Posterior vena cava (tissue), 2 donors: ENCODE measurements at places on chromosomes 1 and 21. TPM values are rescaled to one million over a fixed set of nuclear protein-coding genes. Genes with fewer than 3 reads are reported as not detected.

The FLVCR1 gene
- 6.7 TPM for total RNA-seq

The SPRR2A gene
- total RNA-seq, result not detected

The ZNF362 gene
- 25.8 TPM for total RNA-seq

The LMOD1 gene
- 297 TPM for total RNA-seq

The WNT4 gene
- 0.32 TPM for total RNA-seq

The SAMSN1 gene
- 10.1 TPM for total RNA-seq
